Activated CD4-positive, alpha-beta T cell treated with anti-CD3 and anti-CD28 coated beads, Interleukin-2, amount 50 U/mL, for 4 hours (primary cell): ENCODE measurements at places on chromosomes 11 and 22.

GRCh38 chr11:85494396-85494795, 132.7 kb downstream of the DLG2 start:
- no peak for DNase-seq

- no peak for DNase-seq
Observed at GRCh38 chr22:33909911-33910310, 10.4 kb downstream of the LARGE1 start.

GRCh38 chr11:3877364-3878257, 22.1 kb downstream of the STIM1 start:
- no peak for DNase-seq

GRCh38 chr11:37451903-37452302, 853.9 kb upstream of the RAG2 start:
- no peak for DNase-seq

GRCh38 chr11:46117842-46118241, 3.4 kb downstream of the PHF21A start:
- DNase-seq: no peak

GRCh38 chr11:66886671-66887221, 29.9 kb downstream of the LRFN4 start:
- no peak for DNase-seq

GRCh38 chr11:12246147-12246546, 131.2 kb upstream of the PARVA start:
- no peak for DNase-seq

DNA sequence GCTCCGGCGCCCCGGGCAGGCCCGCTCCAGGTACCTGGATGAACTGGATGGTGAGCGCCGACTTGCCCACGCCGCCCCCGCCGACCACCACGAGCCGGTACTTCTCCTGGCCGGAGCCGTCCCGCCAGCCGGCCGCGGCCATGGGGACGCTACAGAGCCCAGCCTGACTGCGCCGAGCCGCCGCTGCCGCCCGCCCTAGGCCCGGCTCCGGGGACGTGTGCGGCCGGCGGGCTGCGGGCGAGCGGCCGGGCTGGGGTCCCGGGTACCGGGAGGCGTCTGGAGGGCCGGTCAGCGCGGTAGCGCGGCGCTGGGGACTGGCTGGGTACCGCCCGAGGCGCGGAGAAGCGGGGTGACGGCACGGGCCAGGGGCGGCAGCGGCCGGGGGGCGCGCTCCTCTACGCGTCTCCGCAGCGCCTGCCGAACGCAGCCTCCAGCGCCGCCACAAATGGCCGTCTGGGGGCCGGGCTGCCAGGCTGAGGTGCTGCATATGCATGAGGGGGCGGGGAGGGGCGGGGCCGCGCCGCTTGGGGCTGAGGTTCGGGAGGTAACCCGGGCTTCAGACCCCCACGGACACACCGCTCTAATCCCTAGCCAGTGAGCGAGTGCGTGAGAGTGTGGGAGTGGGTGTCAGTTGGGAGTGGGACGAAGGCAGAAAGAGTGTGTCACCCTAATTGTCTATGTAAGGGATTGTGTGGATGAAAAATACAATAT, at the start of gene RRAS2:
Gene RRAS2, minus strand, starts transcription at position 455 of the 711 bp plus-strand sequence. Its CDS starts 313 bp downstream, at position 142.
- DNase-seq: peak; percentile 75

DNA sequence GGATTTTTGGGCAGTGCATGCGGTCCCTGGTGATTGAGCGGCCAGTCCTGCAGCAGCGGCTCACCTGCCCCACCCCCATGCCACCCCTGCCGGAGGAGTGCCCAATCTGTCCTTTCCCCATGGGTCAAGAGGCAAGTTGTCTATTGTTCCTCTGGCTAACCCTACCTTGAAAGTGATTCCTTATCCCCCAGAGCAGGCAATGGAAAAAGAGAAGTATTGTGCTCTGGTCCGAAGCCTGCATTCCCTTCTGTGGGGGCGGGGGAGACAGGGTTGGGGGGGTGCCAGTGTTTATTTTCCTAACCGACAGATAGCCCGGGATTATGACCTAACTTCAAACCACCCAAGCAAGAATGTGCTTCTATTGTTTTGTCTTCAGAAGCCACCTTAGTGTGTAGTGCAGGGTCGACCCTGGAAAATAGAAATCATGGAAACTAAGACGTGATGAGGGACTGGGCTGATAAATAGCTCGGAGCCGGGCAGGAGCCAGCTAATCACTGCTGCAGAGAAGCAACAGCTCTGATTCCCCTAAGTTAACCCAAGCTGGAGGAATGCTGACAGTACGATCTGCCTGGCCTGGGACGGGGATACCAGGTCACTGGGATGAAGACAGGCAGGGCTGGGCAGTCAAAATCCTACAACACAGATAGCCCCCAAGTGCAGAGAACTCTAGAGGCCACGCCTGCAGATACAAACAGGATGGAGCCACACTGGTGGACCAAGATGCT, 38.7 kb upstream of the ATXN10 start:
- DNase-seq: no peak

- DNase-seq: no peak
Observed at GRCh38 chr11:126189109-126189929, 22.1 kb downstream of the RPUSD4 start.

- DNase-seq: no peak
Observed at GRCh38 chr11:102385085-102386007, 38.3 kb downstream of the BIRC2 start.

DNA sequence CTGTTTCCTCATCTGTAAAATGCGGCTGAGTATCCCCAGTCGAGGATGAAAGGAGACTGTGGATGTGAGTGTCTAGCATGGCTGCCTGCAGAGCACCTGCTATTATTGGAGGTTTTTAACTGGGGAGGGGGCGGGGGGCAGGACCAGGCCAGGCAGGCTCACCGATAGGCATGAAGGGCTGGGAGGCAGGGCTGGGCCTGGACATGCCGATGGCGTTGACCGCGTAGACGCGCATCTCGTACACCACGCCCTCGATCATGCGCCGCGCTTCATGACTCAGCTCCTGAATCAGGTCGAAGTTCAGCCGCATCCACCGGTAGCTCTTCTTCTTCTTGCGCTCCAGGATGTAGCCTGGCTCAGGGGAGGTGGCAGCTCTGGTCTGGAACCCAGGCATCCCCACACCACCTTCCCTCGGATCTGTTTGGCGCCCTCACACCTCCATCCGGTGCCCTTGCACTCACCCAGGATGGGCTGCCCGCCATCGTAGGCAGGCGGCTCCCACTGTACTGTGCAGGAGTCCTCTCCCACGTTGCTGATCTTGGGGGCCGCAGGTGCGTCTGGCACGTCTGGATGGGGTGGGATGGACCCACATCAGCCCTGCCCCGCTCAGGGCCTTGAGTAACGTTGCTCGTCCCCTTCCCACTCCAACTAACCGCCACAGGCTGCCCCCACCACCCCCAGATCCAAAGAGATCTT, 15.1 kb downstream of the MYBPC3 start:
- no peak for DNase-seq

DNA sequence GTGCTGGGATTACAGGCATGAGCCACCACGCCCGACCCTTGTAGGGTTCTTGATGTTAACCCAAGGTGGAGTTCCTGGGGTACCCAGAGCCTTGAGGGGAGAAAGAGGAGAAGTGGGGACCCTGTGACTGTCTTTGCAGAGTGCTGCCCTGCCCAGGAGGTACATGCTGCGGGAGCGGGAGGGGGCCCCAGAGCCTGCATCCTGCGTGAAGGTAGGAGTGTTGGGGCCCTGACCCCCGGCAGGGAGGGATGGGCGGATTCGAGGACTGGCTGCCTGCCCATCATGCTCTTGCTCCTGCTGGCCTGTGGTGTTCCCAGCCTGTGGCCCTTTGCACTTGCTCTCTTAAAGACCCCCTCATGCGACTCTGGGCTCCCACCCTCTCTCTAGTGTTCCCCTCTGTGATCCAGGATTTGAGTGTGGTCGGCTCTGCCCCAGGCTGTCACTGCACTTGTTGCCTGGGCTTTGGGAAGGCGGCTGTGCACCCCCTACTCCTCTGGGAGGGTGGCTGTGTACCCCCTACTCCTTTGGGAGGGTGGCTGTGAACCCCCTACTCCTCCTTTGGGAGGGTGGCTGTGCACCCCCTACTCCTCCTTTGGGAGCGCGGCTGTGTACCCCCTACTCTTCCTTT, 4.5 kb downstream of the SCO2 start:
- DNase-seq: no peak

- DNase-seq: no peak
Observed at GRCh38 chr11:133115099-133115498, 417.2 kb downstream of the OPCML start.

- no peak for DNase-seq
Observed at GRCh38 chr22:33315954-33316353, 257.8 kb upstream of the SYN3 start.

GRCh38 chr11:61507962-61508861, at the start of gene LRRC10B:
Gene LRRC10B, plus strand, starts transcription at chr11:61508749. Its CDS starts 250 bp downstream, at chr11:61508999.
- DNase-seq: no peak

GRCh38 chr22:26321469-26321913, 107.6 kb upstream of the ASPHD2 start:
- no peak for DNase-seq

DNA sequence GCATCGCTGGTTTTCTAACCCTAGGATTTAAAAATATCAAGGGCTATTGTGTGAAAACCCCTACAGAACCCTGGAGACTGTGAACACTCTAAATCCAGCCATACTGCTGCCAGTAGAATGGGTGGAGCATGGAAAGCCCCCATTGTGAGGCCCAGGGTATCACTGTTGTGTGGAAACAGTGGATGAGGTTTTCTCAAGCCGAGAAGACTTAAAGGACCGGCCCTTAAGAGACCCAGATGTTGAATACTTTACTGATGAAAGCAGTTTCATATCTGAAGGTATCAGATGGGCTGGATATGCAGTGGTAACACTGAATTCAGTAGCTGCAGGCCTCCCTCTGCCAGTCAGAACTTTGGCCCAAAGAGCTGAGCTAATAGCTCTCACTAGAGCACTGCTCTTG, 41.6 kb upstream of the GLYAT start:
- no peak for DNase-seq
